ENCODE measurements at places on chromosomes 3 and 15. TPM values are rescaled to one million over a fixed set of nuclear protein-coding genes. Genes with fewer than 3 reads are reported as not detected.
A peak's percentile ranks its signal among the peaks of the same experiment; 100 is the strongest.

FBXW12 gene
- total RNA-seq = not detected

CERS3 gene
- not detected for total RNA-seq

ROBO2 gene
- total RNA-seq = not detected

GHRL gene
- total RNA-seq = not detected

WDR93 gene
- total RNA-seq = 0.48 TPM

MITF gene
- total RNA-seq = 4.3 TPM

ZNF80 gene
- not detected for total RNA-seq

SLC2A2 gene
- total RNA-seq = not detected

GPR62 gene
- not detected for total RNA-seq

MGA gene
- 19.5 TPM for total RNA-seq

PLIN1 gene
- 0.20 TPM for total RNA-seq

PPM1L gene
- total RNA-seq = 1.6 TPM

PLSCR2 gene
- not detected for total RNA-seq

PPP1R14D gene
- total RNA-seq = not detected

COL8A1 gene
- total RNA-seq = 25.1 TPM

SUSD5 gene
- 4.6 TPM for total RNA-seq

GRCh38 chr15:64912379-64913325 lies 950 bp downstream of the ANKDD1A start:
- no peak for DNase-seq

GRCh38 chr3:73491287-73491662 lies 133.5 kb downstream of the PDZRN3 start:
- no peak for DNase-seq

GRCh38 chr15:82933576-82933975 lies 18.9 kb downstream of the HOMER2 start:
- DNase-seq = no peak

DNA sequence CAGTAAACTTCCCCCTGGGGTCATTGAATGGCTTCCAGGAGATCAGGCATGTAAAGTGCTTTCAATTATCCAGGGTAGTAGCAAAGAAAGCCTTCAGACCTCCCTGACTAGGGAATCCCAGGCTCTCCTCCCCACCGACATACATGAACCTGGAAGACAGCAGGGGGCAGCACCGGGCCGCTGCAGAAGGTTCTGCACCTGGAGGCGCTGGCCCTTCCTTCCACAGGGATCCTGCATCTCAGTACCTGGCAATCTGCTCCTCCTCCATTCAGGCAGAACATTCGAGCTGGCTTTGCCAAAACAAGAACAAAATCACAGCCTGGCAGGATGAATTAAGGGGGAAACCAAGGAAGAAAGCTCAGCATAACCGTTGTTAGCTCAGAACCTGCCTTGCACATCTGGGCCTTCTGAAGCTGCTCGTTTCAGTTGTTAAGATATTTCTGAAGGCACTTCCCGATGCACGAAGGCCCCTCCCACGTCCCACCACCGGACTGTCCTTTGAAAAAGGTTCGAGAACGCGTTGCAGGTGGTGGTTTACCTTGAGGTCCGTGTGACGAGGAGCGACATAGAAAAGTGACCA lies 237.7 kb downstream of the SLCO3A1 start:
- peak; percentile 16 for DNase-seq

DNA sequence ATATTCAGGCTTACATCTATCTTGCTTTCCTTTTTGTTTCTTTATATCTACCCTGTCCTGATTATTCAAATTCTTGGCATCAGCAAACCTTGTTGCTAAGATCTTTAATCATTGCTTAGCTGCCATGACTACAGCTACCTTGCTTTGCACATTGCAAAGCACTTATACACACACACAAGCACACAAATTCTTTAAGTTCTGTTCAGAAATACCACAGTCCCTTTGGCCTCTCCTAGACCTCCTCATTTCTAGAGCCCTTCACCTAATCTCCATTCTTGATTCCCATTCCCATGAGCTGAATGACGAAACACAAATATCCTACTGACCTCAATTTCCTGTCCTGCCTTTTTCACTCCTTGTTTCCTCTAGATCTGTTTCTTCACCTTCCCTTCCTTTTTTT lies 409.6 kb downstream of the UNC13C start:
- no peak for DNase-seq

DNA sequence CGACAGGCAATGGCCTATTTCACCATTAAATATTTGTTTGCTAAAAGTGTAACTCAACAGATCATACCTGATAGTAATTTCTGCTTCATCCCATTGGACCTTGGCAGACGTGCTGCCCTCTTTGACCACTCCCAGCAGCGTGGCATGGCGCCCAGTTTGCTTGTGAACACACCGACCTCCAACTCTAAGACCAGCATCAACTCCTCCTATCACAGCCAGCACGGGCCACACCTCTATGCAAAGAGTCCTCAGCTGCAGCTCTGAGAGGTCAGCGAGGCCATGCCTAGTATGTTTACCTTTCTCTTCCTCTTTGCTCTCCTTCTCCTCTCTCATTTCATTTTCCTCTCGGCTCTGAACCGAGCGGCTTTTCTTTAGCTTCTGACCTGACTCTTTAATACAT lies 80.6 kb downstream of the FBXL22 start:
- DNase-seq = no peak

GRCh38 chr15:70121624-70122302 lies 24.0 kb upstream of the TLE3 start:
- peak; percentile 86 for DNase-seq

DNA sequence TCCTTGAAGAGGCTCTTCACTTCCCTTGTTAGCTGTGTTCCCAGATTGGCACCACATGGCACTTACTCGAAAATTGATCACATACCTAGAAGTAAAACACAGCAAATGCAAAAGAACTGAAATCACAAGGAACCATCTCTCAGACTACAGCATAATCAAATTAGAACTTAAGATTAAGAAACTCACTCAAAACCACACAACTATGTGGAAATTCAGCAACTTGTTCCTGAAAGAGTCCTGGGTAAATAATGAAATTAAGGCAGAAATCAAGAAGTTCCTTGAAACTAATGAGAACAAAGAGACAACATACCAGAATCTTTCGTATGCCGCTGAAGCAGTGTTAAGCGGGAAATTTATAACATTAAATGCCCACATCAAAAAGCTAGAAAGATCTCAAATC lies 566.3 kb upstream of the TGFBR2 start:
- no peak for DNase-seq

- DNase-seq = peak; percentile 71
Observed at GRCh38 chr3:129650256-129650872, 43.9 kb upstream of the PLXND1 start.

- DNase-seq = peak; percentile 84
Observed at GRCh38 chr15:78389322-78389721, 48.7 kb upstream of the IREB2 start.

DNA sequence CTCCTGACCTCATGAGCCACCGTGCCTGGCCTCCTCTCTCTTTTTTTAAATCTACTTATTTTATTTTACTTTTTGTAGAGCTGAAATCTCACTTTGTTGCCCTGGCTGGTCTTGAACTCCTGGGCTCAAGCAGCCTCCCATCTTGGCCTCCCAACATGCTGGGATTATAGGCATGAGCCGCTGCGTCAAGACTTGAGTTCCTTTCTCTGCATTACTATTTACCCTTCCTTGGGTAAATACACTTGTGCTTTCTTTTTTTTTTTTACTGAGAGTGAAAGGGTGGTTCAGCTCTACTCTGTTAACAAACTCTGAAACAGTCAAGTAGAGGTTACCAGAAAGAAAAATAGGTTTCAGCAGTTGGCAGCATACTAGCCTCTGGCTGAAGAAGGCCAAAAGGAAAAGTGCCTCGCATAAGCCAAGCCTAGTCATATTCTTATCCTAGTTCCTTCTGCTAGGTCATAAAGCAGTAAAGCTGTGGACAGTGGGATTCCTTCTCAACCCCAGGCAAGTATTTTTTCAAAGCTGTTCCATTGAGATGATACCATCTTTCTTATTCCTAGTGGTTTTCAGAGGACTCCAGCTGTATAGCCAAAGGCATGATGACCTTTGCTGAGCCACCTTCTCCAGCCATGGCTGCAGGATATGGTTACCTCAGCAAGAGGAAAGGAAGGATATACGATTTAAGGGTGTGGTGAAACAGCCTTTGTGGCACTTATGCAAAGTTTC lies 135.1 kb downstream of the RBPMS2 start:
- peak; percentile 79 for DNase-seq

DNA sequence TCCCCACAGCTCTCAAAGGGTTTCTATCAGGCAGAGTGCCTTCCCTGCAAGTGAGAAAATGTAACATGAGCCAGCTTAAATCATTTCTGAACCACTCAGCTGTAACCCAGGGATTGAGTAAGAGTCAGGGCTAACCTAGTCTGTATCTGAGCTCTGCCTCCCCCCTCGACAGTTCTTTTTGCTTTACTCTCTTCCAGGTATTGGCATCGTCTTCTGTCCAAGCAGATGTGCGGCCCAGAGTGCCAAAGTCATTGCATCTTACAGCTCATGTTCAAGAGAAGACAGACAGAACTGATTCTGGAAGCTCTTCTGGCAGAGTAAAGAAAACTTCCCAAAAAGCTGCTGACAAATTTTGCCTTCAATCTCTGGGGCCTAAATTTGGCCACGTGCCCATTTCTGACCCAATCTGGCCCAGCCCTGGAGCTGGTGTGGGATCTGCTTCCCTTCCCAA lies 74.8 kb downstream of the ABHD5 start:
- DNase-seq = peak; percentile 33

DNA sequence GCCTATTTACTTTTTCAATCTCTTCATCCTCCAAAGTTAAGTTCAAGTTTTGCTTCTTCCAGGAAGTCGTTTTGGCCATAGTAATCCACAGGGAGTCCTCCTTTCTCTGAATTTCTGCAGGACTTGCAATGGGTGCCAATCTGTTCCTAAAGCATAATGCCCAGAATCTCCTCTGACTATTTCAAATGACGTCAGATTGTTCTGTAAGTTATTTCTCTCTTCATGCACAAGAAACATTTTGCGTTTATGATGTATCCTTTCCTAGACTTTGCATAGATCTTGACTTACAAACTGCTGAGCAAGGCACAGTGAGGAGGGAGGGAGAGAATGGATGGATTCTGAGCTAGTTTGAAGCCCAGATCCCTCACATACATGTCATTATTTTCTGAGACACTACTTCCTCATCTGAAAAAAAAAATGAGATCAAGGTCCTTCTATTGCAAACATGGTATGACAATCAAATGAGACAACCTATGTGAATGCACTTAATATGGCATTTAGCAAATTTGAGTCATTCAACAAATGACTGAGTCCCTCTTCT lies 103.1 kb downstream of the MEX3B start:
- no peak for DNase-seq

- no peak for DNase-seq
Observed at GRCh38 chr3:159765860-159766294, 222.8 kb upstream of the IL12A start.

DNA sequence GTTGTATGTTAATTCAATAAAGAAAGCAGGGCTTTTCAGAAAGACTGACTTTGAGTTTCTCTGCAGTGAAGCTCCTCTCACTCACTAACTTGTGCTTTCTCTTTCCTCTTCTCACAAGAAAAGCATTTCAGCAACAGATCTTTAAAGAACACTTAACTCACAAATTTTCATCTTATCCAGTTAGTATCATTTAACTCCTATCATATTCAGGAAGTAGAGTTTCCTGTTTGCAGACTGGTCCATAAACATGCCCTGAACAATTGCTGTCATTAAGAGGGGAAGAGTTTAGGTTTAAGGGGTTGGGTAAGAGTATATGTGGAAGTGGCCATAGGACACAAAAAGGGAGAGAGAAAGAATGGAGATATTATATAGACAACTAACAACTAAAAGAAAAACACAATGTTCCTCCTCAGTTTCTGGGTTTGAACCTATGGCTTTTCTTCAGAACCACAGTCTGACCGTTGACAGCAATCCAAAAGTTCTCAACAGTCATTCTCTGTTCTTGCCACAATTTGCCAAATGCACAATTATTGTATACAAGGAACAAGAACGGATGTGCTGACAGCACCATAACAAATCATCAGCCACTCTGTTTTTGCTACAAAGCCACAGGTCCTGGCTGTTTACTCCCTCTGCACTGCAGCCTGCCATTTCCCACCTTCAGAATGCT lies 63.9 kb downstream of the CHAC1 start:
- peak; percentile 26 for DNase-seq

GRCh38 chr3:133295199-133295901 lies 104.5 kb upstream of the BFSP2 start:
- peak; percentile 6 for DNase-seq

GRCh38 chr3:86229086-86229774 lies 761.7 kb downstream of the VGLL3 start:
- DNase-seq = no peak

- DNase-seq = no peak
Observed at GRCh38 chr15:30062881-30063280, 19.9 kb upstream of the GOLGA8J start.

DNA sequence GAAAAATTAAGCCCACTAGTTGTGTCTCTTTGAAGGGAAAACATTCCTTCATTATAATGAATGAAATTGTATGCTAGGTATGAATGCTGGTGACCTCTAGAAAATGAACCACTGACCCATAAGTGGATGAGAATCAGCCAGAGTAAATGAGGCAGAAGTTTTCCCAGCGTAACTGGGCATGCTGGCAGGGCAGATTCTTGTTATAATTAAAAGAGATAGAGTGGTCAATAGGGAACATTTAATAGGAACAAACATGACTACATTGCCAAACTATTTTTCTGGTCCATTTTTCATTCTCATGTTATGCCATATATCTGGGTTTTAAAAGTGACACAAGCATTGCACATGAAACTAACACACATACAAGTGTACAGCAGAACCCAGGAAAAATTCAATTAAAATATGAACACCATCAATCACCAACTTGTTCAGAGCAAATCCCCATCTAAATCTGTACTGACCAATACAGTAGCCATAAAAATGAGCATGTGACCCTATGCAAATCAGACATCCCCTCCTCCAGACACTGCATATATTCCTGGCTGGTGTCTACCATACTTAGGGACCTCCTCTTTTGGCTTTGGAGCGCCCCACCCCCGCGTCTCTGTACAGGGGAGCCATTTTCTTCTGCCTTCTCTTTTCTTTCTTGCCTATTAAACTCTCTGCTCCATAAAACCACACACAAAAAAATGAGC lies 4.0 kb downstream of the CLRN1 start:
- no peak for DNase-seq

DNA sequence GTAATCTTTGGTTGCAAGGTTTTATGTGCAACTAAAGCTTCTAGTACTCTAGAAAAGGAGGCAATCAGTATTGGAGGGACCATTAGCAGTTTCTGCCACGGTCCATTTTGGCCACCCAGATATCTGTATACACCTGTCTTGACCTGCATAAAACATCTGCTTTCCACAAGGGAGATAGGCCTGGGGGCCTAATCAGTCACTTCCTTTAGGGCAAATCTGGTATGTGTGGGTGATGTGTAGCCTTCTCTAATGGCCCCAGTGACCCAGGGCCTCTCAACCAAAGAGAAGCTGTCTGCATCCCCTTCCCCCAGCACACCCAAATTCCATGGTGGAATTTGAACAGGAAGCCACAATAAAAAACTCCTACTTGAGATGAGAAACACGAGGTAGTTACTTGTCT lies 19.5 kb downstream of the IRAK2 start:
- no peak for DNase-seq

DNA sequence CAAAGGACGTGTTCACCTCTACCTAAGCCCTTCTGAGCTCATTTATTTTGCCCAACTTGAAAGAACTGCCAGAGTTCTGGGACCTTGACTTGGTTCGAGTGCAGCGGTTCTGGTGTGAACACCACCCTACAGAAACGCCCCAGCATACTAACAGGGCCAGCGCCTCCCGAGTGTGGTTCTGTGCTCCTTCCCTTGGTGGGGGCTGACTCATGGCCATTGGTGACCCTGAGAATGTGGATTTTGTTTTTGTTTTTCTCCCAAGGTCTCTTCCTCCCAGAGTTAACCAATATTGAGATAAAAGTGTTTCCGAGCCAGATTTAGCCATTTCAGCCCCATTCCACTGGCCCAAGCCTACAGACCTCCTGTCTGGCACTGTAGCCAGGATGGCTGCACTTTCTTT lies 27.9 kb downstream of the SEMA7A start:
- DNase-seq = peak; percentile 64

GRCh38 chr3:98886525-98886924 lies 15.0 kb downstream of the DCBLD2 start:
- peak; percentile 39 for DNase-seq
